ENCODE measurements at places on chromosomes 6 and 20.

GRCh38 chr20:48999890-49000870 lies 45.9 kb upstream of the CSE1L start:
- no peak for DNase-seq

DNA sequence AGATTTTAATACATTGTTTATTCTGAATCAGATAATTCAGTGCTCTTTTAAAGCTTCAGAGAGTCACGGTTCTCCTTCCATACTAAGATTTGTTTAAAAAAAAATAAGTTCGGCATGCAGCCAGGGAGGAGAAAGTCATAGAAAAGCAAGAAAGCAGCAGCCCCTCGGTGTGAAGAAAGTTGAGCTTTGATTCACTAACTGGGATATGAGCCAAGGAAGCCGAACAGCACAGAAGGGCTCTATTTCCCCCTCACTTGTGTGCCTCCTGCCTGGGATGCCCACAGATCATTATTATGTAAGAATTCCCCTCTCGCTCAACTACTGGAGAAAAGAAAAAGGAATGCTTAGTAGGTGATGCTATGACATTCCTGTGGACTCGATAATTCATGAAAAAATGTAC lies 69.3 kb upstream of the SYNJ2 start:
- no peak for DNase-seq

DNA sequence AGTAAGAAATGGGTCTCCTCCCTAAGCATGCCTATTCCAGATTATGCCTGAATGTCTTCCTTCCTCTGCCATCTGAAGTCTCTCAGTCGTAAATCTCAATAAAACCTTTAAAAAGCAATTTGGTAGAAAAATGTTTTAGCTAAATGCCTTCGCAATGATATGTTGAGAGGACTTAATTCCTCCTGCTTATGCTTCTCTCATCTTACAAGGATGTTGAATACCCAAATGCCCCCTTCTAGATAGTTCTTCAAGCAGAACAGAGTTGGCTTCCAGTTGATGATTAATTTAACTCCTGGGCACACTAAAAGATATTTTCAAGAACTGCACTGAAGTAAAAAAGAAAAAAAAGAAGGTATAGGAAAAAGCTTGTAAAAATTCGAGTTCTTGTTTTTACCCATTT lies 275.0 kb upstream of the SPTLC3 start:
- no peak for DNase-seq

GRCh38 chr6:31083742-31084354 lies 28.5 kb downstream of the C6orf15 start:
- peak; percentile 58 for DNase-seq

- DNase-seq, result no peak
Observed at GRCh38 chr20:9147547-9148024, 78.7 kb downstream of the PLCB4 start.

- DNase-seq, result no peak
Observed at GRCh38 chr20:11852189-11852588, 65.5 kb upstream of the BTBD3 start.
